ENCODE measurements at places on chromosomes 11 and 22.

GRCh38 chr11:9118277-9118676 lies 26.9 kb upstream of the SCUBE2 start:
- DNase-seq = no peak

DNA sequence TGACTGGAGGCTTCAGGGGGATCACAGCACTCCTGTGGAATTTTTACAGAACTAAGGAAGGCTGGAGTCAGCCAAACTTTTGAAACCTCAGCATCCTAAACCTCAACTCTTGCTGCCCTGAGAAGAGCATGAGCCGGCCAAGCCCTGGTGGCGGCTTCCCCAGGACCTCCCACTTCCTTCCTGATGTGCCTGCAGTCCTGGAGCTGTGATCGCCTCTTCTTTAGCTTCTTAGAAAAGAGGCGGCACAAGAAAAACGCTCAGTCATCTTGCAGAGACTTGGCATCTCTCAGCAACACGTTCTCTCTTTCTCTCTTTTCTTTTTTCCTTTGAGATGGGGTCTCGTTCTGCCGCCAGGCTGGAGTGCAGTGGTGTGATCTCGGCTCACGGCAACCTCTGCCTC lies 40.4 kb upstream of the AMPD3 start:
- DNase-seq = peak; percentile 24

DNA sequence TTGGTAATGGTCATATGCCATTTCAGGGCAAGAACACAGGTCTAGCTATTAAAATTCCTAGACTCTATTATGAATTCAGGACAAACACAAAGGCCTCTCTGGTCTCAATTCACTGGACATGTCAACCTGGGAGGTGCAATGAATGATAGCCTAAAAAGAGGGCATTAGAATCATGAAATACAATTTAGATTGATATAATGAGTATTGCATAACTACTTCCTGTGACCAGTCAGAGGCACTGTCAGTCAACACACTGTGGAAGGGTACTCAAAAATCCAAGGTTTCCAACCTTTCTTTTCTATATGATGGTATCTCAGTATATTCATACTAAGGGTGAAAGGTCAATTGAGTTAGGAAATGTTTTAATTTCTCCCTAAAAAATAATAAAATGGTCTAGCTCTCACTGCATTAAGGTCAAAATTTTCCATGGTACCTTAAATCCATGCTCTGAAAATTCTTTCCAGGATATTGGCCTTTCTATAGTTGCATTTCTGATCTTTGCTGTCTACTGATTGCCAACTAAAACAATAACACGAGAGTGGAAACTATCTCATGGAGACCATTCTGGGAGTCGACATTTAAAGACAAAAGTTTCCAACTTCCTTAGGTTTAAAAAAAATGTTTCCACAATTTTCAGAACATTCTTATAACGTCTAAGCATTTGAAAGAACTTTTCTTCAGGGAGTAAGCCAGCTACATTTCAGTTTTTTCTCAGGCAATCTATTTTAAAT lies 81.7 kb upstream of the APOA1 start:
- no peak for DNase-seq

GRCh38 chr11:126793596-126793995 lies 207.0 kb downstream of the KIRREL3 start:
- no peak for DNase-seq

- no peak for DNase-seq
These were observed 39.9 kb downstream of the CWC15 start for GRCh38 chr11:94933223-94934130.

- no peak for DNase-seq
These were observed 1.1 kb downstream of the SLC25A1 start for GRCh38 chr22:19177164-19178064.

GRCh38 chr11:79244241-79244772 lies 196.5 kb downstream of the TENM4 start:
- no peak for DNase-seq

DNA sequence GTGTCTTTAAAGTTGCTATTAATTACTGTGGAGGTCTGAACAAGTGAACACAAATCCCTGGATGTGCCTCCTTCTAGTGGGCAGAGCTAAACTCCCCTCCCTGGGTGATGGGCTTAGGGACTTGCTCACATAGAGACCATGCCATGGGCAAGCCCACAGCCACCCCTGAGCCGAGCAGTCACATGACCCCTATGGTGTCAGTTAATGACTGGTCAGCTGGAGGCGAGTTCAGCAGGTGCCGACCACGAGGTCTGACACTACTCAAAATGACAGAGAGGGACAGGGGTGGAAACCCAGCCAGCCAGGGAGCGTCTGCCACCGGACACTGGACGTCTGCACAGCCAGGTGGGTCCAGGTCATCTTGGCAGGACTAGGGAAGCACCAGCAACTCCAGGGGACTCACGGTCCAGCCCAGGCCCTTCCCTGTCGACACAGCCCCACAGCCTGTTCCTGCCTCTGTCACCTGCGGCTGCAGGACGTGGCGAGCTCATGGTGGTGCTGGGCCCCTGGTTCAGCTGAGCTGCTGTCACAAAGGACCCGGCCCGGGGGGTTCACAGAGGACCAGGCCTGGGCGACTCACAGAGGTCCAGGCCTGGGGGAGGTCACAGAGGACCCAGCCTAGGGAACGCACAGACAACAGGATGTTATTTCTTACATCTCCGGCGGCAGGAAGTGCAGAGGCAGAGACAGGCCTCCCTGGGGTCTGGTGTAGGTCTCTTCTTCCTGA lies 135.0 kb downstream of the BRD1 start:
- no peak for DNase-seq

DNA sequence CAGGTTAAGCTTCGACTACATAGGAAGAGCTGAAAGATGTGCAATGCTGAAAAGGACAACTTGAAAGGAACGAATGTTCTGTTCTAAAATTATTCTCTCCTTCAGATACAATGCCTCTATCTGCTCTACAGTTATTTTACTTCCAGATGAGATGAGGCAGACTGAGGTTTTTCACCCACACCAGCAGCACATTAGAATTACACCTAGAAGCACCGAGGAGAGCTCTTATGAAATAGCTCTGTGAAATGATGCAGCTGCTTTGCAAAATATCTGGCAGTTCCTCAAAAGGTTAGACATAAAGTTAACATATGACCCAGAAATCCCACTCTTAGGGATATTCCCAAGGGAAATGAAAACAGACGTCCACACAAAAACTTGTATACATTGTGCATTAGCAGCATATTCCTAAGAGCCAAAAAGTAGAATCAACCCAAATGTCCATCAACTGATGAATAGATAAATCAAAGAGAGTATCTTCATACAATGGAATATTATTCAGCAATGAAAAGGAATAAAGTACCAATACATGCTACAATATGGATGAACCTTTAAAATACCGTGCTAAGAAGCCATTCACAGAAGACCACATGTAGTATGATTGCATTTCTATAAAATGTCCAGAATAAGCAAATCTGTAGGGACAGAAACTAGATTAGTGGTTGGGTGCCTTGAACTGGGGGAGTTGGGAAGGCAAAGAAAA lies 34.5 kb downstream of the WT1 start:
- no peak for DNase-seq

- DNase-seq = no peak
These were observed 61.0 kb downstream of the CYTH4 start for GRCh38 chr22:37343348-37343747.

DNA sequence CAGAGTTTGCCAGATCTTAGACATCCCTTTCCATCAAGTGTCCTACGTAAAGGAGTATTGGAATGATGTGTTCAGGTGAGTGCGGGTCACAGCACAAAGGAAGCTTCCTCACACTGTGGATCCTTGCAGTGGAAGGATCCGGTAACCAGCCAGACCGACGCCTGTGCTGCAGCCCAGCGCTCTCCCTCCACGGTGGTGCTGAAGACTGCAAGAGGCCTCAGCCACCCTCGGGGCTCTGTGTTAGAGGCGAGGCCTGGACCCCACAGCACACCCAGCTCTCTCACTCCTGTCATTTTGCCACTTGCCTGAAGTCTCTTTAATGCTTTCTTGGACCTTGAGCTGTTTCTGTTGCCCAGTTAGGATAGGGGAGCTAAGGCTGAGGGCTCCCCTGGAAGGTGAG lies 2.4 kb downstream of the TRMU start:
- no peak for DNase-seq

GRCh38 chr22:47994601-47995263 lies 1232.3 kb downstream of the TBC1D22A start:
- no peak for DNase-seq

GRCh38 chr11:14499178-14499559 lies 442 bp downstream of the COPB1 start:
- peak; percentile 15 for DNase-seq

GRCh38 chr11:114073828-114074381 lies 14.4 kb downstream of the ZBTB16 start:
- peak; percentile 57 for DNase-seq

- DNase-seq = no peak
These were observed 1.3 kb downstream of the ELMOD1 start for GRCh38 chr11:107592231-107592590.

- no peak for DNase-seq
These were observed 44.9 kb downstream of the OSBPL5 start for GRCh38 chr11:3120071-3120792.

DNA sequence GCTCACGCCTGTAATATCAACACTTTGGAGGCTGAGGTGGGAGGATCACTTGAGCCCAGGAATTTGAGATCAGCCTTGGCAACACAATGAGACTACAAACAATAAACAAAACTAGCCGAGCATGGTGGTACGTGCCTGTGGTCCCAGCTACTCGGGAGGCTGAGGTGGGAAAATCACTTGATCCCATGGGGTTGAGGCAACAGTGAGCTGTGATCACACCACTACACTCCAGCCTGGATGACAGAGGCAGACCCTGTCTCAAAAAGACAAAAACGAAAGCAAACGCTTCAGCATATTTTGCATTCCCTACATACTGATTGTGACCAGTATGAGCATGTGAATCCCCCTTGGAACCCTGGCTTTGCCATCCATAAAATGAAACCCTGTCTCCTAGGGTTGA lies 33.9 kb upstream of the MN1 start:
- DNase-seq = no peak

GRCh38 chr11:1310318-1310687 lies 871 bp upstream of the TOLLIP start:
- no peak for DNase-seq

- no peak for DNase-seq
These were observed 50.2 kb downstream of the RPL27A start for GRCh38 chr11:8732748-8733241.

DNA sequence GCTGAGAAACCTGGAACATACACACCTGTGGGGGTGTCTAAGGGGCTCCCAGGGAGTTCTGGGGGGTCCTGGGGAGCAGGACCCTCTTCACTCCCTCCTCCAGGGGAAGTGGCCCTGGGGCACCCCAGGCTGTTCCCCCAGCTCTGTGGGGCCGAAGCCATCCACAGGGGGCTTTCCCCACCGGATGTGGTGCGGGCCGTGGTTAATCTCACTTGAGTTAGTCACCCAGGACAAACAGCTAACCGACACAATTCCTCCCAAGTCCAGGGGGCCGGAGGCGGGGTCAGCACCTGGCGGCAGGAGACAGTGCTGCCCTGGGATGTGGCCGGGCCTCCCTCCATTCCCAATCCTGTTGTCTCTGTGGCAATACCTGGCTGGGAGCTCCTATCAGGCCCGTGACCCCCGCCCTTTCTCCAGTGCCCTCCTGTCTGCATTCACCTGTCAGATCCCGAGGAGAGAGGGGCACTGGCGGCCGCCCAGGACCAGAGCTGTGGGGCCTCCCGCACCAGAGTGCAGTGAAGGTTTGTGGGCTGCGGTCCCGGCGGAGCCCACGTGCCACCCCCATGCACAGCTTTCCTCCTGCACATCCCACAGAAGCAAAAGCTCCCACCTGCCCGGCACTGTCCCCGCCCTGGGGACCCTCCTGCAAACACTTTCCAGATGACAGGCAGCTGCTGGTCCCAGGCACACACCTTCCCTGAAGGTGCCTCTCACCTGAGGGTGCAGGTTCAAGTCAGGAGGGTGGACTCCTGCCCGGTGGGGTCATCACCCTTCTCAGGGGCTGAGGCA lies 5.2 kb upstream of the MUC5AC start:
- DNase-seq = no peak

GRCh38 chr11:16526947-16527346 lies 170.6 kb upstream of the SOX6 start:
- no peak for DNase-seq

- no peak for DNase-seq
These were observed 595 bp downstream of the SYVN1 start for GRCh38 chr11:65133724-65134123.

DNA sequence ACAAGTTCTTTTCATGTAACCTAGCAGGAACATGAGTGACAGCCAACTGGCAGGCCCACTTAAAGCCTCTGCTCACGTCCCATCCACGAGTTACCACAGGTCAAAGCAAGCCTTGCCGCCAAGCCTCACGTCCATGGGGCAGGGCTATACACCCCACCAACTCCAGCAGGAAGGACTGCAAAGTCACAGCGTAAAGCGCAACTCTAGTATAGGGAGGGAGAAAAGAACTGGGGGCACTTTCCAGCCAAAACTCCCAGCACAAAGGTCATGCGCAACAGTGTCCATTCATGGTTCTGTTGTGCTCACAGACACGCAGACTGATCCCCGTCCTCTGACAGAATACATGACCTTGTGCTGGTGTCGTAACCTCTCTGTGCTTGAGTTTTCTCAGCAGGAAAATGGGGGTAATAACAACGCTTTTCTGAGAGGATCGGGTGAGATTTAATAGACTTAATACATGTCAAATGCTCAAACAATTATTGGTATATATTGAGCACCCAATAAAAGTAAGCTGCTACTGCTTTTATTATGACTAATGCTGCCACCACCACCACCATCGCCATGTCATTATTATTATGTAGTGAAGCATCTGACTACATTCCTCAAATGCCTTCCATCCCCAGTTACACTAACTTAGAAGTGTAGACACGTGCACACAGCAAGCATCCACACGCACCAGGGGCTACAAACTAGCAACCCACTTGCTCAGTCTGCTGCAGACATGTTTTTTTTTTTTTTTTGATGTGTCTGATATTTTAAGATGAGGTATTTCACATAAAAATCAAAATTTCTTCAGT lies 104.4 kb upstream of the PARVA start:
- DNase-seq = no peak

DNA sequence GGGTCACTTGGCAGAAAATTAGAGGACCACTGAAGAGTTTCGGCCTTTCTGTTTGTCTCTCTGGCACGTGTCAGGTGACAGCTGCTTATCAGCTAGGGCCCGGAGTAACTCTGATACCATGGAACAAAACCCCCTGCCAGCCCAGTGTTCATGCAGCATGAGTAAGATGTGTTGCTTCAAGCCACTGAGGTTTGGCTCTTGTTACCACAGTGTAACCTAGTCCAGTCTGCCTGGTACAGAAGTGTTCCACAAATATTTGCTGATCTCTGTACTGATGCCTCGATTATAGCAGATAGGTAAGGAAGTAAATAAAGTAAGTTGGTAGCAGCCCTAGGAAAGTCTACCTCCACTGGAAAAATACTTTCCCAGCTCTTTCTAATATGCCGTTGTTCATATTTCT lies 20.5 kb upstream of the ETS1 start:
- no peak for DNase-seq

Data from CD4-positive, alpha-beta T cell treated with Interferon alpha-2 for 1 hour (primary cell).